Pancreas (tissue), 10 donors: ENCODE measurements at places on chromosomes 11 and 22. TPM values are rescaled to one million over a fixed set of nuclear protein-coding genes. Genes with fewer than 3 reads are reported as not detected.

- no peak overlapping the region for H3K4me3 ChIP-seq
- peaks cover 68% of the 10 kb centered on the region for H3K4me1 ChIP-seq
- DNase-seq = no peak
- H3K27ac ChIP-seq = peak overlapping the region; percentile 99
- H3K36me3 ChIP-seq = no peaks in the 10 kb centered on the region
These were observed 3.8 kb downstream of the USP47 start for GRCh38 chr11:11845551-11845950.

KIAA1671 gene
- total RNA-seq = 18.7 TPM

FAM180B gene
- not detected for total RNA-seq

DNA sequence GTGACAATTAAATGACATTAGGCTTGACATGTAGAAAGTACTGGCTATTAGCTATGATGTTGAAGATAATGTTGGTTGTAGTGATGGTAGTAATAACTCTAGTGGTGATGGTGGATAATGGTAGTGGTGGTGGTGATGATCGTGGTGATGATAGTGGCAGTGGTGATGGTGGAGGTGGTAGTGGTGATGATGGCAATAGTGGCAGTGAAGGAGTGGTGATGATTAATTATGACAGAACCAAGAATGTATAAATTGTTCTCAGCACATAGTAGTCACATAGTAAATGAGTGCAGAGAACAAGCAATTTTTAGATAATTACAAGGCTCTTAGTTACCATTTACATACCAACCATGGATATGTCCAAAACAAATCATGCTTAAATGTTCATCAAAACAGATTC, 5.3 kb upstream of the CD44 start:
- no peaks in the 10 kb centered on the region for H3K36me3 ChIP-seq
- H3K4me1 ChIP-seq = peaks cover 7% of the 10 kb centered on the region
- H3K4me3 ChIP-seq = no peak overlapping the region
- no peak overlapping the region for H3K27ac ChIP-seq
- H3K27me3 ChIP-seq = no peaks in the 10 kb centered on the region

DNA sequence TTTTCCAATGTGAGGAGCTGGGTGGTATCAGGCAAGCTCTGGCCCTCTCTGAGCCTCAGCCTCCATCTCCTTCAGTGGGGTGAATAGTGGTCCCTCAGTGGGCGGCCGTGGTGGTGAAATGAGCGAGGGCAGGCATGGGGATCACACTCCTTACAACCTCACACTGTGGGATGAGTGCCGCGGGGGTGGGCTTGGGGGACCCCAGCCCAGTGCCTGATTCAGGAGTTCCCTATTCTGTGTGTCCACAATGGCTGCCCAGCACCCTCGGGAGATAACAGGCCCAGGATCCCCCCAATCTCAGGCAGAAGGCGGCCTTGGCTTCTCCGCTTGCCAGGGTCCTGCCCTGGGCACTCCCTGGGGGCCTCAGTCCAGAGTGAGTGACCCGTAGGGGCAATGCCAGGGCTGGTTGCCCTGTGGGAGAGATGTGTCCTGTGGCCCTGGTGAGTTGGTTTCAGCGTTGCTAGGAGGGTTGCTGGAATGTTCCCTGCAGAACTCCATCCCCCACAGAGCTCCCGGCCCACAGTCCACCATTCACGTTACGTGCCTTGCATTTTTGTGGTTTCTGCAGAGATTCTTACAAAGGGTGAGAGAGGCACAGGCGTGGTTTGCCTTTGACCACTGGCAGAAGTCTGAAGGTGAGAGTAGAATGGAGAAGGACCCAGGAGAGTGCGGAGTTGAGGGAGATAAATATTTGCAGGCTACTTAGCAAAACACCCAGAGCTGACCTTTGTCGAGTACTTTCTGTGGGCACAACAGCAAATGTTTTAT, 2.9 kb downstream of the ALDH3B1 start:
- peaks cover 33% of the 10 kb centered on the region for H3K4me1 ChIP-seq
- peak; percentile 68 for DNase-seq
- H3K4me3 ChIP-seq = no peak overlapping the region
- no peaks in the 10 kb centered on the region for H3K36me3 ChIP-seq

UVRAG gene
- total RNA-seq = 8.9 TPM

FAM118A gene
- 25.4 TPM for total RNA-seq

- H3K27me3 ChIP-seq = no peaks in the 10 kb centered on the region
- DNase-seq = peak; percentile 67
- H3K27ac ChIP-seq = peak overlapping the region; percentile 41
- H3K36me3 ChIP-seq = peaks cover 12% of the 10 kb centered on the region
These were observed 13.8 kb downstream of the PHLDB1 start for GRCh38 chr11:118621071-118621783.

ACTN3 gene
- not detected for total RNA-seq

DNA sequence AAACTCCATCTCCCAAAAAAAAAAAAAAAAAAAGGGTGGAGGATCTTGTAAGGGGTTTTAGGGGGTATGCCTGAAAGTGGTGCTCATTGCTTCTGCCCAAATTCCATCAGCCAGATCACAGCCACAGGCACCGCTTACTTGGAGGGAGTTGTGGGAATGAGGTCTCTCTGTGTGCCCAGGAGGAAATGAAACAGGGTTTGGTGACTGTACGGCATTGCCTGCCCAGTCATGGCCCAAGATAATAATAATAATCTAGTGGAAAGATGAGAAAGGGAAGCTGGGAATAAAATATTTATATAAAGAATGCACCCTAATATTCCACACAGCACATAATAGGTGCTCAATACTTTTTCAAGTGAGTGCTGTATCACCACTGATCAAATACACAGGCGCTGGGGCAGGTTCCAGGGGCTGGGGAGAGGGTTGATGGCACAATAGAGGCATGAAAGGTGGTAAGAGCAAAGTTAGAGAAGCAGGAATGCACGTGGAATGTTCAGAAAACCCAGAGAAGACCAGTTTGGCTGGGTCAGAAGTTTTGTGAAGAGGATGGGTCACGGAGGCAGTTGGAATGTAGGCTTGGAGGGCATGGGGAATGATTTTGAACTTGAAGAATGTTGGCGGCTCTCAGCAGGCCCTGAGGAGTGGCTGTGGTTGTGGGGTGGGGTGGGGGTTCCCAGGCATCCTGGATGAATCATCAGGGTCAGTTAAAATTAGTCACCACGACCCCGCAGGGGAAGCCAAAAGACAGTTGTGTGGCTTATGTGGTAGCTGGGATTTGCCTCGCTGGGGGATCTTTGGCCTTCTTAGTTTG, 12.5 kb upstream of the MB start:
- DNase-seq = peak; percentile 48
- H3K27me3 ChIP-seq = no peaks in the 10 kb centered on the region
- H3K27ac ChIP-seq = peak overlapping the region; percentile 67
- no peaks in the 10 kb centered on the region for H3K4me1 ChIP-seq

GRCh38 chr11:34176751-34177209, 71.4 kb downstream of the NAT10 start:
- H3K4me3 ChIP-seq = no peak overlapping the region
- no peaks in the 10 kb centered on the region for H3K27me3 ChIP-seq
- no peaks in the 10 kb centered on the region for H3K4me1 ChIP-seq
- H3K36me3 ChIP-seq = no peaks in the 10 kb centered on the region
- H3K27ac ChIP-seq = no peak overlapping the region
- DNase-seq = no peak

SNX32 gene
- total RNA-seq = 0.12 TPM

- no peaks in the 10 kb centered on the region for H3K27me3 ChIP-seq
- peak; percentile 74 for DNase-seq
- no peaks in the 10 kb centered on the region for H3K4me1 ChIP-seq
- H3K27ac ChIP-seq = no peak overlapping the region
- H3K4me3 ChIP-seq = peak overlapping the region; percentile 14
These were observed 11.9 kb downstream of the SCARF2 start for GRCh38 chr22:20425566-20426258.

PACSIN2 gene
- 65.2 TPM for total RNA-seq

DNA sequence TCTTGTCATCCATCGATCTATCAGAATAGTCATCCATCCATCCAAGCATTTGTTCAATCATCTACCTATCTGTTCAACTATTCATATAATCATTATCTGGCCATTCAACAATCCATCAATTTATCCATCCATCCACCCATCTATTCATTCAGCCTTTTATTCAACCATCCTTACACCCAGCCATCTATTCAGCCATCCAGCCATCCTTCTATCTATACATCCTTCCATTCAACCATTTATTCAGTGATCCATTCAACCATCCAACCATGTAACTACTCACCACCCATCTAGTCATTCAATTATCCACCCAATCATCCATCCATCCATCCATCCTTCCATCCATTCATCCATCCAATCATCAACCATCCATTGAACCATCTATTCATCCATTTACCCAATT, 106.8 kb downstream of the CEP164 start:
- H3K4me1 ChIP-seq = no peaks in the 10 kb centered on the region
- H3K4me3 ChIP-seq = no peak overlapping the region
- H3K36me3 ChIP-seq = no peaks in the 10 kb centered on the region
- H3K27ac ChIP-seq = no peak overlapping the region

- H3K27ac ChIP-seq = no peak overlapping the region
- no peaks in the 10 kb centered on the region for H3K4me1 ChIP-seq
These were observed 147.1 kb downstream of the CHST1 start for GRCh38 chr11:45518141-45518832.

DNA sequence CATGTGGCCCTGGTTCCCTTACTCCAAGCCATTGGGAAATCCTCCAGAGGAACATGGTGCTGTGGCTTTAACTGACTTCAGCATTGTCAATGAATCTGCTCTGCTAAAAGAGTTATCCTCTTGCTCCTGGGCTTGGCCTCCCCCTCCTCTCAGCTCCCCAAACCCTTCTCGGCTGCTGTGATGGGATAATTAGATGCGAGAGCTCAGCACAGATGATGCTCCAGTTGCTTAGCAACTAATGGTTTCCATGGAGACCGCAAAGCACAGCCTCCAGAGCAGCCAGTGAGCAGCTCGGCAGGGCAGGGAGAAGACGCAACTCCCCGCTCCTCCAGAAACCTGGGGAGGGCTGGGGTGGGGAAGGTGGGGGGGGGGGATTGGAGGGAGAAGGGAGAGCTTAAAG, 2.8 kb upstream of the UPK2 start:
- H3K36me3 ChIP-seq = no peaks in the 10 kb centered on the region
- H3K27ac ChIP-seq = no peak overlapping the region
- H3K4me3 ChIP-seq = no peak overlapping the region
- H3K27me3 ChIP-seq = no peaks in the 10 kb centered on the region
- no peaks in the 10 kb centered on the region for H3K4me1 ChIP-seq
- DNase-seq = no peak

LGALS12 gene
- total RNA-seq = 1.4 TPM

- H3K4me1 ChIP-seq = peaks cover 5% of the 10 kb centered on the region
- H3K27me3 ChIP-seq = no peaks in the 10 kb centered on the region
- H3K36me3 ChIP-seq = no peaks in the 10 kb centered on the region
- peak overlapping the region; percentile 79 for H3K27ac ChIP-seq
- peak; percentile 85 for DNase-seq
These were observed 62.6 kb upstream of the PTPRJ start for GRCh38 chr11:47917599-47918369.

DNA sequence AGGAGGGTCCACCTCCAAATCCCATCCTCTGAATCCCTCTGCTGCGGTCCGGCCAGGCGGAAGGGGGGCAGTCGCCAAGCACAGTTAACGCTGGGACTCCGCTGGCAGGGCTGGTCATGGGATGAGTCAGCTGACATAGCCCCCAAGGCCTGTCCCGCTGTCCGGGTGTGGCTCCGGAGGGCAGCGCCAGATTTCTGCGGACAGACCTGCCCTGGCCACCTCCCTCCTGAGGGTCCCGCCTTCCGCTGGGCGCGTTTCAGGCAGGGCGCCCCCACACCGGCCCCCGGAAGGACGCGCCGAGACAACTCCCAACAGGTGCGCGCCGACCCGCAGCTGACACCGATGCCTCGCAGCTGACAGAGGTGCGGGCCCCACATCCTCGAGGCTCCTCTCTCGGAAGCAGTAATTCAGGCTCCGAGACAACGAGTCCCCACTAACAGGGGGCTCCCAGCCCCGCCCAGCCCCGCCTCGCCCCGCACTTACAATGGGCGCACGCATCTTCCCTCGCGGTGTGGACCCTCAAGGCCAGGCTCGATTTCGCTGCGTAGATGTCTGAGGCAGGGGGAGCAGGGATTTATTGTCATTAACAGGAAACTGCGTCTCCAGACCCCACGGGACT, 607 bp downstream of the PLAAT3 start:
- no peaks in the 10 kb centered on the region for H3K36me3 ChIP-seq
- no peak overlapping the region for H3K27ac ChIP-seq
- H3K27me3 ChIP-seq = no peaks in the 10 kb centered on the region
- H3K4me3 ChIP-seq = peak overlapping the region; percentile 66
- no peaks in the 10 kb centered on the region for H3K4me1 ChIP-seq
- peak; percentile 72 for DNase-seq

SAA1 gene
- 48.6 TPM for total RNA-seq

DNA sequence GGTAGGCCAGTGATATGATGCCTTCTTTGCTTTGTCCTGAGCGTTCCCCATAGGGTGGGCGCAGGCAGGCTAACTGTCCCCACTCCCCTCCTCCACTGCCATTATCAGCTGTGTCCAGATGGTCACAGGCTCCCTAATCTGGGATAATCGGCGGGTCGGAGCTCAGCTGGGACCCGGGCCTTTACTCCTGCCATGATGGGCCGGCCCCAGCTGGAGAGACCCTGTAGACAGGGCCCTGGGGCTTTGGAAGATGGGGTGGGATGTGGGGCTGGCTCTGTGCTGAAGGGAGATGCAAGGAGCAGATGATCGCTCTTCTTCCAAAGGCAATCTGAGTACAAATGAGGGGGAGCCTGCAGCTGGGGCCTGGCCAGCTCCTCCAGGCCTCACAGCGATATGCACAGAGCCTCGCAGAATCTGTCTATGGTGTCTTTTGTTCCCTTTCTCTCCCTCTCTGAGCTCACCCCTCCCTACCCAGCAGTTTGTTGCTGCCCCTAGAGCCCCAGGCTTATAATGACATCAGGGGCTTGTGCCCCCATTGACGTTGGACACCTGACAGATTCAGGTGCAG, 11.9 kb downstream of the KLHL35 start:
- no peaks in the 10 kb centered on the region for H3K27me3 ChIP-seq
- peak overlapping the region; percentile 4 for H3K27ac ChIP-seq
- peak; percentile 47 for DNase-seq
- no peak overlapping the region for H3K4me3 ChIP-seq
- H3K4me1 ChIP-seq = peaks cover 9% of the 10 kb centered on the region
- no peaks in the 10 kb centered on the region for H3K36me3 ChIP-seq

- no peak for DNase-seq
- peaks cover 23% of the 10 kb centered on the region for H3K4me1 ChIP-seq
- no peaks in the 10 kb centered on the region for H3K27me3 ChIP-seq
- H3K4me3 ChIP-seq = no peak overlapping the region
- H3K27ac ChIP-seq = peak overlapping the region; percentile 72
These were observed 128.8 kb downstream of the SGSM3 start for GRCh38 chr22:40499209-40499623.

- H3K27me3 ChIP-seq = no peaks in the 10 kb centered on the region
- H3K4me1 ChIP-seq = no peaks in the 10 kb centered on the region
- DNase-seq = no peak
- no peak overlapping the region for H3K27ac ChIP-seq
- H3K4me3 ChIP-seq = no peak overlapping the region
These were observed 1.0 kb upstream of the TUBA8 start for GRCh38 chr22:18109410-18110193.

- no peaks in the 10 kb centered on the region for H3K36me3 ChIP-seq
- no peaks in the 10 kb centered on the region for H3K4me1 ChIP-seq
- no peak overlapping the region for H3K4me3 ChIP-seq
- H3K27me3 ChIP-seq = no peaks in the 10 kb centered on the region
- peak; percentile 61 for DNase-seq
These were observed 8.7 kb downstream of the PTH start for GRCh38 chr11:13486926-13487660.
